ENCODE measurements at places on chromosomes 1 and 21.

- no peak for DNase-seq
These were observed 71.9 kb downstream of the SMYD2 start for GRCh38 chr1:214352838-214353237.

DNA sequence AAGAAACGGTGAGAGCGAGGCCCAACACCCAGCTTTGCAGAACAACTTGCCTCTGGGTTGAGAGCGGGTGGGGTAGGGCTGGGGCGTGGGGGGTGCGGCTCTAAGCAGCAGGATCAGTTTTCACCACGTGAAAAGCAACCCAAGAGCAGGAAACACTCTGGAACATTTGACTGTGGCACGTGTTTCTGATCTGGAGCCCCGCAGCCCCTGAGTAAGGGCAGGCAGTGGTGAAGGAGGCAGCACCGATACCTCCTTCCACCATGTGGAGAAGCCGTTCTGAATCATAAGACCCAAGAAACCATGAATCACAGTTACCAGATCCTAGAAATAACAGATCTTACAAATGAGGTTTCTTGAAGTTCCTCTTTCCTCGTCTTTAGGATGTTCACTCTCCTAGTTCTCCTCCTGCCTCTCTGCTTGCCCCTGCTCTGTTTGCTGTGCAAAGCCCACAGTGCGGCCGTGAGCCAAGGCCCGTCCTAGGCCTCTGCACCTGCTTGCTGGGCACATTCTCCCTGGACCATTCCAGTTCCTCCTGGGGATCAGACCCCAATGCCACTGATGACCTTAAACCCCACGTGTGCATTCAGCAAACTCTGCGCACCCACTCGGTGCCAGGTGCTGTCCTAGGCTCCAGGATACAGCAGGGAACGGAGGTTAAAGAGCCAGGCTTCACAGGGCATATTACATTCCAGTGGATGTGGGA is 31.9 kb downstream of the SLC1A7 start:
- no peak for DNase-seq

DNA sequence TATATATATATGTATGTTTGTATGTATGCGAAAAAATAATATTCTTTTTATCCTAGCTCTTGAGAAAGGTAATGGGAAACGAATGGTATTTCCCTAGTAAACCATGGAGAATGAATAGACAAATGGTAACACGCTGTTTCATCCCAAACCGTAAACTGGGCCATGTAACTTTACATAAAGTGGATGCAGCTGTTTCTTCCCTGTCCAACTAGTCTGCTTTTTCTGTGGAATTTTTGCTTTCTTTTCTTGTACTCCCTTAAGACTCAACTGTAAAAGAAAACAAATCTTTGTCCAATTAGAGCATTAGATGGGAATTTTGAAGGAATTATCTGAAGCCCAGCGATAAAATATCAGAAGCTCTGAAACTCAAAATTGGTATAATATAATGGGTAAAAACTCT is 198.1 kb downstream of the NFIA start:
- no peak for DNase-seq

GRCh38 chr1:238419209-238419608 is 528.5 kb upstream of the ZP4 start:
- DNase-seq: no peak

DNA sequence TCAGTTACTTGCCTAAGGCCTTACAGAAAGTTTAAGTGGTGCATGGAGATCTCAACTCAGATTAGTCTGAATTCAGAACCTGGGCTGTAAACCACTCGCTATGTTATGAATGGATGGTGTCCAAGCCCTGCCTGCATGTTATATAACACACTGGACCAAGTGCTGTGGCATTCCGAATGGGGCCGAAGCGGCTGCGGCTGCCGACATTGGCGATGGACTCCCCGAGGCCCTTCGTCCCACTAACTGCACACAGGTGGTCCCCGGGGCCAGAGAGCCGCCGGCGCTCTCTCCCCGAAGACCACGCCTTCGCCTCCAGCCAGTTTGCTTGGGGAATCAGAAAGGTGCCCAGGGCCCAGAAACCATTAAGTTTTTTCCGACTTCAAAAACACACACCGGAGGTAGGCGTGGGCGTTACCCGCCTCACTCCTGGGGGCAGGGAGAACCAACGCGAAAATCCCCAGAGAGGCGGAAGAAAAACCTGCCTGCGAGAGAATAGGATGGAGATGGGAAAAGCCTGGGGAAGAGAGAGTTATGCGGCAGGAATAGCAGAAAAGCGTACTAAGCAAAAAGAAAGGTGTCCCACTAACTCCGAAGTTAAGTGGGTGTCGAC is 579 bp upstream of the TENT5C start:
- DNase-seq: peak; percentile 8

- no peak for DNase-seq
These were observed 14.7 kb upstream of the AHCYL1 start for GRCh38 chr1:109969907-109970306.

GRCh38 chr21:37405629-37406028 is 39.1 kb downstream of the DYRK1A start:
- DNase-seq: no peak

- no peak for DNase-seq
These were observed 2.4 kb upstream of the COL11A1 start for GRCh38 chr1:103110701-103111100.

DNA sequence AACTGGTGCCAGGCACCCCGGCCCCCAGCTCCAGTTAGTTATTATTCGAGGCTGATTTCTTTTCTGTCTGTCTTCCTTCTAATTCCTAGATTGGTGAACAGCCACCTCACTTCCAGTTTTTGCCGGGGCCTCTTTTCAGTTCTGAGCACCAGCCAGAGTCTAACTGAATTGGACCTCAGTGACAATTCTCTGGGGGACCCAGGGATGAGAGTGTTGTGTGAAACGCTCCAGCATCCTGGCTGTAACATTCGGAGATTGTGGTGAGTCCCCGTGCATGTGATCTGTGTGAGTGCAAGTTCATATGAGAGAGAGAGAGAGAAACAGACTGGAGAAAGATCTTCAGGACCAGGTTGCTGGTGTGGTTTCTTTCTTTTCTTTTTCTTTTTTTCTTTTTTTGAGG is 13.5 kb downstream of the NLRP3 start:
- DNase-seq: no peak

- no peak for DNase-seq
These were observed 45.3 kb upstream of the MTF2 start for GRCh38 chr1:93033785-93034184.

DNA sequence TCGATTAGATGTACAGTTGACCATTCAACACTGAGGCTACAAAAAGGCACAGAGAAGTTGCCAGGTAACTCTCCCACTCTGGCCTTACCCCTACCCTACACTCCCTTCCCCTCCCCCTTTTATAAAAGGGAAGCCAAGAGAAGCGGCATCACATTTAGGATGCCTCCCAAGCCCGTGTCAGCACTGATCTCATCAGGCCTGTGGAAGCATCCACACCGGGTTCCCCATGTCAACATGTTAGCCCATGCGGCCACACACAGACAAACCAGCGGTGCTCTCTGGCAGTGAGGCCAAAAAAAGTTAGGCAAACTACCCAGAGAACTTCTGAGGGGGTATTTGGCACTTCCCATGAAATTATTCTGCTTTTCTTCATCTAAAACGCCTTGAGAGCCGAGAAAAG is 29.9 kb downstream of the BCAR3 start:
- DNase-seq: no peak

DNA sequence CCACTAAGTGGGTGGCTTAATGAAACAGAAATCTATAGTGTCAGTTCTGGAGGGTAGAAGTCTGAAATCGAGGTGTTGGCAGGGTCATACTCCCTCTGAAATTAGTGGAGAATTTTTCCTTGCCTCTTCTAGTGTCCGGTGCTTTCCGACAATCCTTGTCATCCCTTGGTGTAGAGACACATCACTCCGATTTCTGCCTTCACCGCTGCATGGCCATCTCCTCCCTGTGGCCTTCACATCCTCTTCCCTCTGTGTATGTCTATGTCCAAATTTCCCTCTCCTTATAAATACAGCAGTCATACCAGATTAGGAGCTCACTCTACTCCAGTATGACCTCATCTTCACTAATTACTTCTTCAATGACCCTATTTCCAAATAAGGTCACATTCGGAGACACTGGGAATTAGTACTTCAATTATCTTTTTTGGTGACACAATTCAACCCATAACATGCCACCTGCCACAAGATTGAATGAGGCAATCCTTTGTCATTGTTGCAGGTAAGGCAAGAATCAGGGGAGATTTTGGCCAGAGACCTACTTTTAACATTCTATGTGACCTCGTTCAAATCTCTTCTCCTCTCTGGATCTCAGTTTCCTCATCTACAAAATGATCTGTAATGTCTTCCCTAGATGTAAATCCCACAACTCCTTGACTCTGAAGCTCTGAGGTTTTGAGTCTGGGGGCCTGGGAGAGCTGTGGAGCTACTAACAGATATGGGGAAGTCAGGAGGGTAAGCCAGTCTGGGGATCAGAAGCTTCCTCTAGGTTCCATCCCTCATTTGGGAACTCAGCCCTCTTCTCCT is 16.1 kb downstream of the NAV1 start:
- no peak for DNase-seq

DNA sequence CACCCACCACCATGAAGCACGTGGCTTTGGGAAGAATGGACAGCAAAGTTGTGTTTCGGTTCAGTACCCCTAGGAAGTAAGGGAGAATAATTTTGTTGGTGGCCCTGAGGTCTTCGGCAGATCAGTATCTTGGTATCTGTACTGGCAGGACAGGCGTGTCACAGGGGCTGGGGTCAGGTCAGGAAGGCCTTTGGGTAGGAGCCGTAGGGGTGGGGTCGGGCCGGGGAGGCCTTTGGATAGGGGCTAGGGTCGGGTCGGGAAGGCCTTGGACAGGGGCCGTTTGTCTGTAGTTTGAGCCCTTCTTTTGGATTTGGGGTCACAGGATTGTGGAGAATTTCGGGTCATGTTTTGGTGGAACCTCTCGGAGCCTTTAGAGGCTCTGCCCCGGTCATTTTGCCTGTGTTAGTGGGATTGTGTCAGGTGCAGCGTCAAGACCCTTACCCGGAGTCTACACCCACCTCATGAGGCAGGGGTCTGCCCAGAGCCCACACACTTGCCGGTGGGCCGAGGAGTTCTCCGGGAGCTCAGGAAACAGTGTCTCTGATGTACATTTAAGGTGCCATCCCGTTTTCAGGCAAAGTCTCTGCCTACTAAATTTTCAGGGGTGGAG is 75.3 kb upstream of the COL6A1 start:
- DNase-seq: no peak

DNA sequence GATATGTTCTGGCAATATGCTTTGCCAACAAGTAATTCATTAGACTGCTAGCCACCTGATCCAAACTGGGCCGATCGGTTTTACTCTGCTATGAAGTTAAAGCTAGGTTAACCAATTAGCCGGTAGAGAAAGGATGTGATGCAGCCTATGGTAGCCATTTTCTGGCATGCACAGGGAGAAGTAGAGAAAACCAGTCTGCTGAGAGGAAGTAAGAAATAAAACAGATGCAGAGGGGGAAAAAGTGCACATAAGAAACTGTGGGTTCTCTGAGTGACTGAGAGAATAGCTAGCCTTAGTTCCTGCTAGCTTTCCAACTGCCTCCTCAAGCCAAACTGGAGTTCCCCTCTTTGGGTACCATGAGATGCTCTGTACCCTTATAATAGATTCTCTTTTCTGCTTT is 52.8 kb downstream of the ARID4B start:
- DNase-seq: no peak

Measured in LoVo (cell line).